Left forelimb (tissue), 1 donor: ENCODE measurements at places on chromosomes 1 and 21.

DNA sequence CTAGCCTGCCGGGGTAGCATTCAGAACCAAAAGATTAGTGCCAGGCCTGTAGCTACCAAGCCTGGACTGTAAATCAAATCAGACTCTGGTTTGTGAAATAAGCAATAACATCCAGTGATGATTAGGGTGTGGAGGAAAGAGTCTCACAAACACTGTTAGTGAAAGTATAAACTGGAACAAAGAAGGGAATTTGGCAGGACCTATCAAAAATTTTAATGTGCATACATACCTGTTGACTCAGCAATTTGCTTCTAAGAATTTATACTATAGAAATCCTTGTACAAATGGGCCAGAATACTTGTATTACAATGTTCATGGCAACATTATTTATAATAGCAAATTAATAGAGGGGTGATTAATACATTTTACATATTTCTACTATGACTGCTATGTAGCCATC, 109.8 kb upstream of the WARS2 start:
- DNase-seq, result no peak

DNA sequence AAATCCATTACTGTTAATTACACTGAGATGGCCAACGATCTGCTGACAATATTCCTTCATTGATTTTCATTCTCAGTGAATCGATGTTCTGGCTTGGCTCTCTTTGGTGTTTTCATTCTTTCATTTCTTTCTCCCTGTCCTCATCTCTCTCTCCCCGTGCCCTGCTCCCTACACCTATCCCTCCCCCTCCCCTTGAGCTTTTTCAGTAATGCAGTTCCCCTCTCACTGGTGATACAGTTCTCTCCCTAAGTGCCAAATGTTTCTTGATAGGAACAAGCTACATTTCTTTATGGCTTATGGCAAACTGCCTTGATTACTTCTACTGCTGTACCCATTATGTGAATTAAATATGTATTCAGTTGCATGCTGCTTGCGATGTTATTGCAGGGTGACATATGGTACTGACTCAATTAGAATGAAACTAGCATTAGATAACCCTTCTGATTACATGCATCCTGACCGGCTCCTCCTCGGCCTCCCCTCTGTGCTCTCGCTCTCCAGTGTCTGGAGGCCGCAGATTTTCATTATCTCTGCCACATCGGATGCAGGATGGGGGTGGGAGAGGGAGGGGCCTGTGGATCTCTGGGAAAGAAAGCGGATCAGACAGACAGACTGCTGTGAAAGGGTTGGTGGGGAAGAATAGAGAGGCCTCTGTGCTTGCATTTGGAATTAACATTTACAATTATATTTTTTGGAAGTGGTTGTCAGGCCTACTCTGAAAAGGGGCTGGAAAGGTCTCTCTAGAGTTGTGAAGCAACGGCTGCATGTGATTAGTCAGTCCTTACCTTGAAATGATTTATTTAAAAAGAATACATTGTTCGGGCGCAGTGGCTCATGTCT, 130.9 kb downstream of the PBX1 start:
- DNase-seq, result no peak

DNA sequence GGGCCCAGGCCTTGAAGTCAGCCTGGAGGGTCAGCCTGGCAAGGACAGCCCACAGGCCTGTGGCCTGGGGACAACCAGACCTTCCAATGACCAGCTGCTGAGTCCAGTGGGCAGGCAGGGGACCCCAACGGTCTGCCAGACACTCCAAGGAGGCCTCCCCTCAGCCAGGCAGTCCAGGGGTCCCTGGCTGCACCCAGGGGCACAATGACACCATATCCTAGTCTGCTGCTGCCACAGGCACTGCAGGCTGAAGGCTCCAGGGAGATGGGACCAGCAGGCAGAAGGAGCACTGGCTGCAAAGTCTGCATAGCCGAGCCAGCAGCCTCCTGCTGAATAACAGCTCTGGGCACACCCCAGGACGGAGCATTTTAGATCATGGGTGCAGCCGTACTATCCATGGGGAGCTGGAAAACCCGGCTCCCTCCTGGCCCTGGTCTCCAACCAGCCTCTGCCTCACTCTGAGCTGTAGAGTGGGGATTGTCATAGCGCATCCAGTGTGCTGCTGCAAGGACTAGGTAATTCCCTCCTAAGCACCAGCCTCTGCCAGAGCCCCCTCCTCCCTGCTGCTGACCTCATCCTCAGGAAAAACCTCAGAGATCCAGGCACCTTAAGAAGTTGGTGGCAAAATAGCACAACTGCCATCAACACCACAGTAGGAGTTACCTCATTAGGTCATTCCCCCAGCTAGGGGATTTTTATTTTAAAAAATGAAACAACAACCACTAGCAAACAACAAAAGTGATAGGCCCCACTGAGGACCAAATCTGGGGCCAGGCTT, 4.8 kb upstream of the LAPTM5 start:
- DNase-seq, result no peak

- no peak for DNase-seq
Observed at GRCh38 chr1:89578946-89579684, 53.8 kb upstream of the LRRC8C start.

GRCh38 chr1:67700692-67701410, 15.8 kb downstream of the GADD45A start:
- DNase-seq, result no peak

GRCh38 chr1:119565131-119565772, 58.2 kb downstream of the HSD3B1 start:
- no peak for DNase-seq

DNA sequence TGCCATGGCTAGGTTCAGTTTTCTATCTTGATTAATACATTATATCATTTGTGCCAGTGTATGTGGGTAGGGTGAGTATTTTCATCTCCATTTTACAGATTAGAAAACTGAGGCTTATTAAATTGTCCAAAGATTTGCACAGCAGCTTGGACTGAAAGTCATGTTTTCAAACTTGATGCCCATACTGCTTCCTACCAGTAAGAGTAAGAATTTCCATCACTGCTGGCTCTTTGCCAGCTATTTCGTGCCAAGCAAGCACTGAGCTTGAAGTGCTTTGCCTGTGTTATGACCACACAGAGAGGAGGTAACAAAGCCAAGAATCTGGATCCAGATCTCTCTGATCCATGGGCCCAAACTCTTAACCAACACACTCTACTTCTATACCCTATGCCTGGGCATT, 295.0 kb downstream of the VAV3 start:
- DNase-seq, result no peak

DNA sequence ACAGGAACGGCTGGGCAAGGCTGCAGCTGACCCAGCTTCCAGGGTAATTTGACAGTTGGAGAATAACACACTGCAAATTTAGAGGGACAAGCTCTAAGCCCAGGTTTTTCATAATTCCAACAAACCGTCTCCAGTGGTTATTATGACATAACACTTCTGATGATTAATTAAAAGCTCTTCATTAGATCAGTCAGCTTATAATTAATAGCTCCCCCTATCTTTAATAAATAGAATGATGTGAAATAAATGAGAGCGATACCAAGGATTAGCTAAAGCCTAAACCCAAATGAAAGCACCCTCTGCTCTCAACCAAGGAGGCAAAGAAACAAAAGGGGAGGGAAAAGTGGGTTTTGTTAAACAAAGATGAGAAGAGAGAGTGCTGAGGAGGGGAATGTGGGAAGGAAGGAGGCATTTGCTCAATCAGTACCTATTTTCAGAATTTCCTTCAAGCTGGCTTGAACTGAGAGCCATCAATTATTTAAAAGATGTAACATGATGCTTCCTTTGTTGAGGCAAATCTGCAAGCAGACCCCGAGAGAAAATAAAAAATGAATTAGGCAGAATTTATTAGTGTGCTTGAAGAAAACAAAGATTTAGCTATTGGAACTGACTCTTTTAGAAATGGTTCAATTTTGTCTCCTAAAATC, 221.8 kb upstream of the ESRRG start:
- DNase-seq, result no peak

DNA sequence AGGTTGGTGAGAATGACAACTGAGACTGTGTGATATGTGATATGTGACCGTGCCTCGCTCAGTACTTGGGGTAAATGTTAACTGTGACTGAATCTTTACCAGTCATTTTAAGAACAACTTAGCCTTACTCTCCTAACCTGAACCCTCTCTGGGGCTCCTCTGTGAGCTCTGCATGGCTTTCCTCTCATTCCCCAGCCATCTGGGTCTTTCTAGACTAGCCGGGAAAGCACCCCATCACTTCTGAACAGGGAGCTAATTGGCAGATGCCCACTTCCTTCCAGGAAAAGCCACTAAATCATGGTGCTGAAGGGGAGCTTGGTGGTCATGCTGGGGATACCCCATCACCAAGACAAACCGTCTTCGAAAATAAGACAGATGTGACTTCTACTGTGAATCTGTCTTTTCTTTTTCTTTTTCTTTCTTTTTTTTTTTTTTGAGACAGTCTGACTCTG, 16.5 kb upstream of the FOXO6 start:
- no peak for DNase-seq

DNA sequence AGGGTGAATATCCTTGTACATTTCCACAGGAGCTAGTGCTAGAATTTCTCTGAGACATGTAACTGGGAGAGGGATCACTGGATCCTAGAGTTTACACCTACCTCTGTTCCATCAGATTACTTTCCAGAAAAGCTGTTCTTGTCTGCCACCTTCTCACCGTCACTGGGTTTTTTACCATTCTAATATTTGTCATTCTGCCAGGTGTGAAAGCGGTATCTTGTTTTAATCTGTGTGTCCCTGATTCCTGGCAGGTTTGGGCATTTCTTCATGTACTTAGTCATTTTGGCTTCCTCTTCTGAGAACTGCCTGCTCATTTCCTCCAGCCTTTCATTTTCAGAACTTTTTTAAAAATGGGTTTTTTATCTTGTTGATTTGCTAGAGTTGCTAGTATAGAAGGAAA, 5.1 kb downstream of the PMF1 start:
- no peak for DNase-seq

DNA sequence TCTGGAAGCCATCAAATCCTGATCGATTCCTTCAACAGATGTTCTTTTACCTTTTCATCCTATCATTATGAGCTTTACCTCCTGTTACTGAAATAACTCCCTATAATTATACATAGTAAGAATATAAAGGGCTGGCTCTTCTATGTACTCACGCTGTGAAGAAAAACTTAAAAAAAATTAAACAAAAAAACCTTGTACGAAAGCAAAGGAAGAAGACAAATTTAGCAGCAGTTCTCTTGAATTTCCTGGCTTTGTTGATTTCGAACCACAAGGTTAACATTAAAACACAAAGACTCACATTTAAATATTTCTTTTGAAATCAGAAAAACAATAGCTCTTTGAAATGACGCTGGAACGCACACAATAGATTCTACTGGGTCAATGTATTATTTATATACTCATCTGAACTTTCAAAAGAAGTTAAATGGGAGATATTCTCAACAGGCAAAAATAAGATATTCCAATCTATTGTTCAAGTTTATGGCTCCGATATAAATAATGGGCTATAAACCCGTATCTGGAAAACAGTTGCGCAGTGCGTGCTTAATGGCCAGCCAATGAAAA, 13.6 kb upstream of the SPEN start:
- DNase-seq, result no peak

- no peak for DNase-seq
Observed at GRCh38 chr1:199685369-199685768, 342.1 kb upstream of the NR5A2 start.

DNA sequence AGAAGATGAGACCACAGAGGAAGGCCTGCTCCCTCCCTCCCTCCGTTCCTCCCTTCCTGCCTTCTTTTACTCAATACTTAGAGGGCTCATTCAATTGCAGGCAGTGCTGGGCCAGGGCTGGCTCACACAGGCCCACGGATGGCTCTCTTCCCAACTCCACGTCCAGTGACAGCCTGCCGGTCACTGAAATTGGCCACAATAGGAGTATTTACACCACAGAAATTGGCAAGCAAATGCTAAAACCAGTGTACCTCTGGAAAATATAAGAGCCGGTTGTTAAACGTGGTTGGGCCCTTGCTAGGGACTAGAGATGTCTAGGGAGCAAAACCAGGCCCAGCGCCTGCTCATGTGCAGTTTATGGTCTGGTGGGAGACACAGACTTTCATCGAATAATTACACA, 72.4 kb upstream of the TMEM51 start:
- no peak for DNase-seq

- no peak for DNase-seq
Observed at GRCh38 chr1:23796466-23797271, 3.9 kb downstream of the GALE start.

GRCh38 chr1:216626394-216627067, 96.7 kb downstream of the ESRRG start:
- DNase-seq, result no peak

DNA sequence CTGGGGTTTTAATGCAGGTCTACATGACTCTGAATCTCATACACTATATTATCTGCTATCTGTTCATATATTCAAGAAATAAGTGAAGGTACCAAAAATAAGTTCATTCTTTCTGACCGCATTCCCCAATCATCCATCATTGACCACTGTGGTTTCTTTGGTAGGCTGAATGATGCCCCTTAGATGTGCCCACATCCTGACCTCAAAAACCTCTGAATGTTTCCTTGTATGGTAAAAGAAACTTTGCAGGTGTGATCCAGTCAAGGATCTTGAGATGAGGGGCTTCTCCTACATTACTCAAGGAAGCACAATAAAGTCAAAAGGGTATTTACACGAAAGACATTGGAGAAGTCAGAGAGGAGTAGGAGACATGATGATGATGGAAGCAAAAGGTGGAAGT, 60.6 kb upstream of the LRRC8B start:
- DNase-seq, result no peak

DNA sequence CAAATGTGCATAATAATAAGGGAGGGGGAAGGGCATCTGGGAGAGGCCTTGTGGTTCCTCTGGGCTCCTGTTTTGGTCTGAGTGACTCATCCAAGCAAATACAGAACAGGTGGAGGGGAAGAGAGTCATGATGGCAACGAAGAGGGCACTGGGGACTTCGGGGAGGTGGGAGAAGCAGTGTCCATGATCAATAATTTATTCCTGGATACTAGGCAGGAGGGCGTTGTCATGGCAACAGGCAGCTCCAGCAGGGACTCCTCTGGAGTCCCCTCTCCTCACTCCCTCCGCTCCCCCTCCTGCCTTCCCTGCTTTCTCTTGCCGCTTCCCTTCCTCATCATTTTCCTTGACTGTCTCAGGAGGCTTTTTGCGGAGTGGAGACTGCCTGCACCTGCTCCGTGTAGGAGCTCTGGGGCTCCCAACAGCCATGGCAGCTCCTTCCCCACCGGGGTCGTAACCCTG, 12.3 kb upstream of the NFASC start:
- no peak for DNase-seq

- no peak for DNase-seq
Observed at GRCh38 chr1:115189814-115190539, 100.7 kb upstream of the TSPAN2 start.

DNA sequence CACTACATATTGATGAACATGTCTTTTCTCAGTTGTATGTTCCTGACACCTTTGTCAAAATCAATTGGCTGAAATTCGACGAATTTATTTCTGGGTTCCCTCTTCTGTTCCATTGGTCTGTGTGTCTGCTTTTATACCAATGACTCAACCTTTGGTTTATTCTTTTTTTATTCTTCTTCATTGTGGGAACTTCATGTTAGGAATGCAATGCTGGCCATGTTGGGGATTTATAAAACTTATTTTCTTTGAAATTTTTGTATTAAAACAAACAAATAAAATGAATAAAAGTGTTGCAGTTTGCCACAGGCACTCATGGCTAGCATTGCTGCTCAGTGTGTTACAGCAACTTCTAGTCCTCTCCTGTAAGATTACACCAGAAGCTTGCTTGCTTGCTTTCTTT, 287.8 kb downstream of the DUSP10 start:
- DNase-seq, result no peak

GRCh38 chr1:156942176-156942575, 21.7 kb downstream of the LRRC71 start:
- DNase-seq, result no peak

GRCh38 chr1:18965206-18966173, 9.0 kb upstream of the IFFO2 start:
- DNase-seq, result no peak

GRCh38 chr1:154717528-154717924, 109.5 kb upstream of the ADAR start:
- no peak for DNase-seq
